Fibroblast of skin of scalp (primary cell): ENCODE measurements at places on chromosomes 5 and 9.
A peak's percentile ranks its signal among the peaks of the same experiment; 100 is the strongest.

DNA sequence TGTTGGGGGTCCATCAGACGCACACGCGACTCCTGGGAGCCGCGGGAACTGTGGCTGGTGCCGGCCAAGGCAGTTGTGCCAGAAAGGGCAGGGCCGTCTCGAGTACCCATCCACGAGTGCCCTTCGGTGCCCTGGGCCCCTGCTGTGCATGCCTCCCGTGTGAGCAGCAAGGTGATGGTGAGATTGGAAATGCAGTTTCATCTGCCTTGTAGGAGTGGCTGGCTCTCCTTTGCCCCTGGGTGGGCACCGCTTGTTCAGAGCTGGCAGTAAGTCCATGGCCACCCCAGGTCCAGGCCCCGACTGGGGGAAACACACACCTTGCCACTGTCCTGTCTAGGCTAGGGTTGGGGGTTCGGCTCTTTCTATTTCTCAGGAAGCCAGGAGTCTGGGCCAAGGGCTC, 5.7 kb downstream of the NKD2 start:
- no peak for DNase-seq

- DNase-seq = no peak
These were observed 957 bp downstream of the SHB start for GRCh38 chr9:38067859-38068681.

GRCh38 chr5:53359916-53360517, 120.4 kb upstream of the FST start:
- DNase-seq = peak; percentile 71

GRCh38 chr5:172640822-172641358, at the start of gene NEURL1B:
Gene NEURL1B (plus strand): TSS chr5:172641263. CDS start chr5:172641407, 144 bp downstream.
- DNase-seq = peak; percentile 67

DNA sequence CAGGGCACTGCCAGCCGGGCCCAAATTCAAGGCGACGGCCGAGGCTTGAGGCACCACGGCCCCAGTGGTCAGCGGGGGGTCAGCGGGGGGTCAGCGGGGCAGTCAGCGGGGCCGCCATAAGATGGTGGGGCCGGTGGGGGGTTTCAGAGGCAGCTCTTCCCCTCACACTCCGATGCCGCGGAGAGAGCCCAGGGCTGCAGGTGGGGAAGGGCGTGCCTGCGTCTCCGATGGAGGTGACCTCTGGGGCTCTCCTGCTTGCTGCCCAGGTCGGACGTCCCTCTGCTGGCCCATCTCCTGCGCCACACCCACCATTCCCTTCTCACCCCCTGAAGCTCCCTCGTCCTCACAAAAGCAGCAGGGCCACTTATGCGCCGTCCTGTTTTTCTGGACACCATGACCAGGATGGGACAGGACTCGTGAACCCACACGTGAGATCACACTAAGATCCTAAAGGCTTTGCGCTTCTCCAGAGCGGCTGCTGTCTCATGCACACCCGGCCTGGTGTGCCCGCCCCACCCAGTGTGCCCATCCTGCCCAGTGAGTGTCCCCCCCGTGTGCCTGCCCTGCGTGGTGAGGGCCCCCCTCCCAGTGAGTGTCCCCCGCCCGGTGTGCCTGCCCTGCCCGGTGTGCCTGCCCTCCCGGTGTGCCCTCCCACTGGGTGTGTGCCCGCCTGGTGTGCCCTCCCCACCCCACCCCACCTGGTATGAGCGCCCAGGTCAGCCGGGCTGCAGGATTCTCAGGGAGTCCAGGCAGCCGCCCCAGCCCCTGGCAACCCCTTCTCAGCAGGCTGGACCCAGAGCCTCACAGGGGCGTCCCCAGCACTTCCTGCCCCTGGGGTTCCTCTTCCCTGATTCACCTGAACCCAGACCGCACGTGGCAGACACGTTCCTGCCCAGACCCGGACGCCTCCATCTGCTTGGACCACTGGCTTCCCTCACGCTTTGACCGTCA, 48.7 kb upstream of the NKD2 start:
- DNase-seq = no peak

DNA sequence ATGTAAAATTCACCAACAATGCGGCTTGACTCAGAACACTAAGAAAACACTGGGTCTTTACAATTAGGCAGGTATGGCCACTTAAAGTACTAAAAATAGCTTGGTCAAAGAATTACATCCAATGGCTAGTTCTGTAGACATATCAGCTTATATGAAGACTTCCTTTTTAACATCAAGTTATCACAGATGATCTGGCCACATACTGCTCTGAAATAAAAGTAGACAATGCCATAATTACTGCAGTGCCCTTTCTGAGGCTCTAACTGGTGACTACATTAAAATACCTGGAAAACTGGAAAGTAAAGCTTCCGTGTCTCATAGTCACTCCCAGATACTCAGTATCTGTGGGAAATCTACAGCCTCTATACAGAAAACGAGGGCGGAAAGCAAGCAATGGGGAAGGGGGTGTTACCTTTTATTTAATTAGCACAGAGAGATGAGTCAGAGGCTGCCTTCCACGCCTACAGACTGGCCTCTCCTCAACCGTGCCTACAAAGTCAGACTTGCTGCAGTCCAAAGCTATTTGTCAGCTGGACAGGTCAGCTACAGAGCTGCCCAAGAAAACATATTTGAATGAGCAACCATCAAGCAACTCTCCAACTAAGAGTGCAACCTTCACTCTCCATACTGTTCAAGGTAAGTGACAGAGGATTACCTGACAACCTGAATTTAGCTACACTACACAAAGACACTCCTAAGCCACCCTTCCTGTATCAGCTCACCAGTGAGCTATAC, 8.7 kb downstream of the SERINC5 start:
- DNase-seq = peak; percentile 68

GRCh38 chr5:163607256-163607655, 101.8 kb downstream of the MAT2B start:
- no peak for DNase-seq

GRCh38 chr5:150599917-150600511, 40.4 kb upstream of the SYNPO start:
- peak; percentile 83 for DNase-seq

DNA sequence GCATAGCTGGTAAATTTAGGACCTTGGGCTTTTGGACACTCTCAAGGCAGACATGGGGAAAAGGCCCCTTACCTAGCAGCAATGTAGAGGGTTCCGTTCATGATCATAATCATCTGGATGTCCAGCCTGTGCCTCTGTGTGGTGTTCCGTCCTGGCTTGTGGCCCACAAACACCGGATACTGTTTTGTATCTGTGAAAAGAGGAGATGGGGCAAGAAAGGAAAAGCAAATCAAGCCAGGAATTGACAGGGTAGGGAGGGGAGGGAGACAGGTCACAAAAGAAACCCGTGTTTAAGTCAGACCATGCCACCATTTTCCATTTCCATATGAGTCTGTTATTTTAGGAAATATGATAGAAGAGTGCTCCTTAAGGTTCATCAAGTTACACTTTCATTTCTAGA, 72.5 kb downstream of the SEMA6A start:
- DNase-seq = no peak

GRCh38 chr9:16266648-16267276, 603.7 kb downstream of the BNC2 start:
- DNase-seq = no peak

- DNase-seq = no peak
These were observed 10.3 kb downstream of the PHYKPL start for GRCh38 chr5:178222292-178222691.

DNA sequence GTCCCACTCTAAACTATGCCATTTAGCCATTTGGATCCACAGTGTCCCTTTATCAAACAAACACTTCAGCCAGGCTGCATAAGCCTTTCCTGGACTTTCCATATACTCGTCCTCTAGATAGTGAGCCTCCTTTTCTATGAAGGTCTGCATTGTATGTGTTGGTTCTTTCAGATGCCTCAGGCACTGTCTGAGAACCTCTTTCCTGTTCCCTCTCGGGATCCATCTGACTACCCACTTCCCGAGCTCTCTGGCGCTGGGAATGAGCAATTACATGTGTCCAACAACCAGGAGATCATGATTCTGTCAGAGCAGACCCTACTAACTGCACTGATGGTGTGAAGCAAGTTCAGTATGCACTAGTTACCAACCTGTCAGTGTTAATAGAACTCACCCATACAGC, 14.2 kb downstream of the SMC2 start:
- no peak for DNase-seq

DNA sequence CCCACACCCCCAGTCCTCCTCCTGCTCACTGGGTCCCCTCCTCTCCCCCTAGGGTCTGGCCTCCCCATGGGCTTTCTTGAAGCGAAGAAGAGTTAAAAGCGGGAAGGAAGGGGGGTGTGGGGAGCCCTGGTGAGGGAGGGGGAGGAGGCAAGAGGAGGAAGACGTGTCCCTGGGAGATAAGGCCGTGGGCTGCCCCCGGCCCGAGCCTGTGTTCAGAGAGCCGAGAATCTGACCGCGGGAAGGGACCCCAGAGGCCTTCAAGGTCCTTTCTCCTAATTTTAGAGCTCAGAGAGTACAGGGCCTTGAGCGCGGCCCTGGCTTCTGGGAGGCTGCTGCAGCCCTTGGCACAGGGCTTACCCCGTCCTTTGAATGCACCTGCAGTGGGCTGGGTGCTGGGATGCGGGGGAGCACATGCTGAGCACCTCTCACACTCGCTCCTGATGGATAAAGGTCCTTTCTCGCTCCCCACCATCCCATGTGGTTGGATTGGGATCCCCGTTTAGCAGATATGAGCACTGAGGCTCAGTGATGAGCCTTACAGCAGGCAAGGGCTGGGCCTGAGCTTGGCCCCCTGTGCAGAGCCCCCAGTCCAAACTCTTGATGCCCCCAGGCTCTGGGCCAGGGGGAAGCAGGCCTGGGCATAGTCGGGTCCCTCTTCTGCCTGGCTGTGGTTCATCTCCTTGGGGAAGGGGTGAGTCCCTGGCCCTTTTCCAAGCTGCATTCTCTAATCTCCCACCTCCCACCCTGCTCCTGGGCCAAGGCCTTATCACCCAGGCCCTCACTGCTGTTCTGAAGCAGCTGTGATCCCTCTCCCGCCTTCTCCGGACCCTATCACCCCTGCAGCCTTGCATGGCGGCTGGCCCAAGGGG, 5.9 kb downstream of the GFI1B start:
- no peak for DNase-seq

- DNase-seq = no peak
These were observed 8.4 kb upstream of the DMRT3 start for GRCh38 chr9:967903-968641.

- no peak for DNase-seq
These were observed 298.6 kb upstream of the ANKH start for GRCh38 chr5:15170173-15170572.

DNA sequence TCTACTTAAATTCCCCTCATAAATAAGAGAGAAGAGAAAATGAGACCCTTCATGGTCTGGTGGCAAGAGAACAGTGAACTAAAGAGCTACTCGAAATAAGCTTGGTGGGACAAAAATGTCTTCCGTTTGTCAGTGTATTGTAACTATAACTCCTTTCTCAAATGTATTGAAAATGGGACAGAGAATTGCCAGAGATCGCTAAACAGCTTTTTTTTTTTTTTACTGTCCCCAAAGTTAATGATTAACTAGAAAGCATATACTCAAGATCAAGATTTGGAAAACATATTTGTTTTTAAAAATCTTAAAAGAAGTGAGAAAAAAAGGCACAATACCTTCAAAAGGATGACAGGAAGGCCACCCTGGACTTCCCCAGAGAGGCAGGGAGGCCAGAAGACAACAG, 206.4 kb upstream of the CTNND2 start:
- DNase-seq = no peak

GRCh38 chr5:139291051-139291450, 2.5 kb upstream of the MATR3 start:
- DNase-seq = no peak

DNA sequence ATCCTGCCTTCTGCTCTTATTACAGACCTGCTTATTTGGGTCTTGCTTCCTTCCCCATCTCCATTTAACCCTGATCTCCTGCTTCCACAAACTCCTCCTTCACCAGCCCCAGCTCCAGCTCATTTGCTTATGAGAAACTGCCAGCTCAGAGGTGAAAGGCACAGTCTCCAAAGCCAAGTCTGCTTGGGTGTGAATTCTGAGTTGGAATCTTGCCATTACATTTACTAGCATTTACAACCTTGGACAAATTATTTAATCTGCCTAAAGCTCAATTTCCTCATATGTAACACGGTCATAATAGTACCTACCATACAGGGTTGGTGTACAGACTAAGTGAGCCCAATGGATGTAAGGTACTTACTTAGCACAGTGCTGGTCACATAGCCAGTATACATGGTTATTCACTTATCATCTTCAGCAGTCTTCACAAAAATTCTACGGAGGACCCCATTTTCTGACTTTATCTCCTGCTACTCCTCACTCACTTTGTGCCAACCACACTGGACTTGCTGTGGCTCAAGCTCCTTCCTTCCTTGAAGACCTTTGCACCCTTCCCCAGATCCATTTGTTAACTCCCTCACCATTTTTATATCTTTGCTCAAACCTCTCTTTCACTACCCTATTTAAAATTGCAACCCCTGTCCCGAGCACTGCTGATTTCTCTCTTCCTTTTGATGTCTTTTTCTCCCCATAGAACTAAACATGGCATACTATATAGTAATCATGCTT, 86.2 kb downstream of the DOCK2 start:
- DNase-seq = no peak

DNA sequence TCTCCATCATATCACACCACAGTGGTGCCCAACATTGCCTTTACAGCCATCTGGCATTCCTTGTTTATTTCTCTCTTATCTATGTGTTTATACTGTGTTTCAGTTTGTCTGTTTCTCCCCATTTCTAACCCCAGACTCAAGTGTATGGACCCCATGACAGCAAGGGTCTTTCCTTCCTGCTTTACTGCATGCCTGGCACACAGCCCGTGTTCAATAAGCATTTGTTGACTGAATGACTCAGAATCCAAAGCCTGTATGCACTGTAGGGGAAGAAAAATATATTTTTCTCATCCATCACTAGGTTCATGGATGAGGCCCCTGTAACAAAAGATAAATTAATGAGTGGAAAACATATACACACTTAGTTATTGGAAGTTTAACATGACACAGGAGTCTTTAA, 190.8 kb upstream of the SEMA6A start:
- peak; percentile 15 for DNase-seq

GRCh38 chr9:75483636-75484035, 395.3 kb downstream of the OSTF1 start:
- DNase-seq = no peak

GRCh38 chr5:157603333-157604190, 28.0 kb upstream of the ADAM19 start:
- DNase-seq = peak; percentile 88

DNA sequence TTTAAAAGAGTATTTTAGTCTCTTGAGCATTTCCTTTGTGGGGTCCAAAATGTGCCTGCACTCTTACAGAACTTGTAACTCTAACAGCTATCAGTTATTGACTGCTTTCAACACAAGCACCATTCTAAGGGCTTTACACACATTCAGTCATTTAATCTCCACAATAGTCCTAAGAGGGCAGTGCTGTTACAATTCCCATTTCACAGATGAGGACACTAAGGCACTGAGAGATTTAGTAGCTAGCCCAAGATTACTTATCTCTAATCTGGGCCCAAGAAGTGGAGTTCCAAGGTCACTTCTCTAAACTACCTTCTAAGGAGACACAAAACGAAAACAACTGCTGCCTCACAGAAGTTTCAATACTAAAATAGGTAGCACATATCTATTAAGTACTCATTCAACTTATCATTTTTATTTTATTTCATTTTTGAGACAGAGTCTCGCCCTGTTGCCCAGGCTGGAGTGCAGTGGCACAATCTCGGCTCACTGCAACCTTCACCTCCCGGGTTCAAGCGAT, 275.2 kb downstream of the CWC27 start:
- no peak for DNase-seq
